ENCODE measurements at places on chromosomes 1 and 21.
A peak's percentile ranks its signal among the peaks of the same experiment; 100 is the strongest.

DNA sequence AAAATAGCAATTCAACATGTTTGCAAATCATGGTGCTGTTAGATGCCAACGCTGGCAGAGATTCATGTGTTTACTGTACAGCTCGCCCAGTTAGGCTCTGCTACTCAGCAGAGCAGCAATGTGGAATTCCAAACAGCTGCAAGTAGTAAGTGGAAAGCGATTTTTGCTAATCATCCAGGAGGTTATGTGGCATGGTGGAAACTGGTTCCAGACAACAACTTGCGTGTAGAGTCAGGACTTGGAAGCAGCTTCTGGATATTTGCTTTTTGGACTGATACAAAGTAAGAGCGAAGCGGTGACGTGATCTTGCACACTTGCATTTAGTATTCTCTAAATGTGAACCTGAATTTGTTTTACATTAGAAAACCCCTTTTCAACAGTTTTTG lies 27.1 kb upstream of the HHAT start:
- peak; percentile 88 for DNase-seq

- no peak for DNase-seq
Measured at GRCh38 chr1:203505526-203506204, 11.7 kb downstream of the OPTC start.

- peak; percentile 79 for DNase-seq
Measured at GRCh38 chr1:14602136-14602535, 3.7 kb downstream of the KAZN start.

DNA sequence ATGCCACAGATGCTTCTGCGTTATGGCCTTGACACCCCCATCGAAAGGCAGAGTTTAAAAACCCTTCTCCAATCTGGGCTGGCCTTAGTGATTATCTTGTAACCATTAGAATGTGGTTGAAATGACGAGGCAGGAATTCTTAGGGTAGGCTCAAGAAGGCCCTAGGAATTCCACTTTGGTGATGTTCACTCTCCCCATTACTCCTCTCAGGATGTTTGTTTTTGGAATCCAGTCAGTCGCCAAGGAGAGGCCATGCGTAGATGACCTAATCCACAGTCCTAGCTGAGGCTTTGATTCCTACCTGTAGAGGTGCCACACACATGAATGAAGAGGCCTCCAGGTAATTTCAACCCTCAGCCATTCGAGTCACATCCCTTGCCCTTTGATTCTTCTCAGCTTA lies 318.2 kb downstream of the NEGR1 start:
- no peak for DNase-seq

- DNase-seq: no peak
Measured at GRCh38 chr1:158107916-158108315, 72.8 kb upstream of the CD1D start.

- no peak for DNase-seq
Measured at GRCh38 chr1:73194965-73195364, 912.6 kb upstream of the NEGR1 start.

DNA sequence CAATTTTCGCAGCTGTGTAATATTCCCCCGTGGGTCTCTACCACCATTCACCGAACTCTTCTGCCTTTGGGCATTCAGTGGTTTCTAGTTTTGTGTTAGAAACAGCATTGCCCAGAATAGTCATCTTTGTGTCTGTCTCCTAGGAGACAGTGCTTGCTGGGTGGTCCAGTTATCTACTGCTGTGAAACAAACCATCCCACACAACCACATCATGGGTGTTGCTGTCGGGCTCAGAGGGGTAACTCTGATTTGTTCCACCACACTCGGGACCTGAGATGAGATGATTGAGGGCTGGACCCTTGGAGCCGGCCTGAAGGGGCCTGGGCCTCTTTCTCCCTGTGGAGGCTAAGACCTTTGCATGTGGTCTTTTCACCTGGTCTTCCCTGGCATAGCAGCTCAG lies 427.2 kb upstream of the VAMP3 start:
- no peak for DNase-seq

DNA sequence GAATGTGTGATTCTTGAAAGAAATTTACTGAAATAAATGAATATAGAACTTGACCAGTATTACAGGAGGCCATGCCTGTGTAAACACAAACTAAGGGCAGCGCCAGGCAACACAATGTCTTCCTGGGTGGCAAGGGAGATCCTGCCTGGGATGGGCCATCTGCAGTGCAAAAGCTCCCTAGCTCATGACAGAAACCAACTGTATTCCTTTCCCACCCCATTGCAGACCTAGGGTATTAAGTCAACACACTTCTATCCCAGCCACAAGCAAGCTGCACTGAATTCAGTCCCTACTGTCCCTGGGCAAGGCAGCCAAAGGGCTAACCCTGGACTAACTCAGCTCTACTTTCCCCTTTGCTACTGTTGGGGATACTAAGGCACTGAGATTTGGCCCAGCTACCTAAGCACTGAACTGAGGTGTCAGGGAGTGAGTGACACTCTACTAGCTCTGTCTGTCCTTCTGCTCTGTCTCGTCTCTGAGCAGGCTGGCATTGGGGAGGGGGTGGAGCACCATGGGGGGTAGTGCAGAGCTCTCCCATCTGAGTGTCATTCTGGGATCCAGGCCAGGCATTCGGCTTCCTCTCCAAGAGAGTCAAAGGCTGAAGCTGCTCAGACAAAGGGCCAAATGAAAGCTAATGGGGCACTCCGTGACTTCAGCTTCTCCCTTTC lies 2.5 kb downstream of the INKA2 start:
- DNase-seq: peak; percentile 82

All from muscle of leg (tissue), 16 donors.